ELF-1 (cell line): ENCODE measurements at places on chromosomes 3 and 15.

GRCh38 chr3:66342717-66343356 lies 122.0 kb downstream of the SLC25A26 start:
- no peak for DNase-seq

- no peak for DNase-seq
Measured at GRCh38 chr3:136171097-136171542, 25.0 kb downstream of the MSL2 start.

DNA sequence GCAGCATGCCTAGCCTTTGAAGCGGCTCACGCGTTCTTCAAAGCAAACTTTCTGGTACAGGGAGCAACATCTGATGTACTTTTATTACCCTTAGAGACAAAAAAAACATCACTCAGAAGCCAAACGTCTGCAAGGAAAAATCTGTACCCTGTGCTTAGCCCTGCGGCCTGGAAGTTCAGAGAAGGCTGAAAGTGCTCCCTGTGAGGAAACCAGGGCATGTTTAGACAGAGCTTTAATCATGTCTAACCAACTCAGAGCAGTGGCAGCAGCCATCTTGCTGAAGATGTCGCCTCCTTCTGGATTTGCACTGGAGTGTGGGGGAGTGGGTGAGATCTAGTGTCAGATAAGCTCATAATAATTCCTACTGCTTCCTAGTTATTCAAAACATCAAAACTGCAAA lies 170.4 kb downstream of the P3H2 start:
- DNase-seq, result no peak

GRCh38 chr3:141380987-141381386 lies 12.7 kb downstream of the ZBTB38 start:
- DNase-seq, result no peak

- DNase-seq, result no peak
Measured at GRCh38 chr3:43752905-43753304, 62.2 kb downstream of the ABHD5 start.

GRCh38 chr3:193771653-193772421 lies 178.8 kb downstream of the OPA1 start:
- DNase-seq, result peak; percentile 32

DNA sequence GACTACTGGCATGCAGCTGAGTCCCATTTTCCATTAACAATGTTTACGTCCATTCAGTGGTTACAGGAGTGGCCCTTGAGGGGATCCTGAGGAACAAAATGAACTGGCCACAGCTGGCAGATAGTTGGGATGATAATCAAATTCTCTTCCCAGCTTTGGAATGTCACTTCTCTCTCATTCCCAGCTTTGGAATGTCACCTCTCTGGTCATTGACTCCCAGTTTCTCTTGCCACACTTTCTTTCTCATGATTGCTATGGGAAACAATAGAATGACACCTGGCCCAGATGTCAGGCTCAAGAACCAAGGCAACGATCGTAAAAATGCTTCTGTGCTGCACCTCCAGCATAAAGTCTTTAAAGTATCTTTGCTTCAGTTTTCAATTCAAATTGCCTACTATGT lies 34.0 kb downstream of the ATP13A4 start:
- DNase-seq, result peak; percentile 51

DNA sequence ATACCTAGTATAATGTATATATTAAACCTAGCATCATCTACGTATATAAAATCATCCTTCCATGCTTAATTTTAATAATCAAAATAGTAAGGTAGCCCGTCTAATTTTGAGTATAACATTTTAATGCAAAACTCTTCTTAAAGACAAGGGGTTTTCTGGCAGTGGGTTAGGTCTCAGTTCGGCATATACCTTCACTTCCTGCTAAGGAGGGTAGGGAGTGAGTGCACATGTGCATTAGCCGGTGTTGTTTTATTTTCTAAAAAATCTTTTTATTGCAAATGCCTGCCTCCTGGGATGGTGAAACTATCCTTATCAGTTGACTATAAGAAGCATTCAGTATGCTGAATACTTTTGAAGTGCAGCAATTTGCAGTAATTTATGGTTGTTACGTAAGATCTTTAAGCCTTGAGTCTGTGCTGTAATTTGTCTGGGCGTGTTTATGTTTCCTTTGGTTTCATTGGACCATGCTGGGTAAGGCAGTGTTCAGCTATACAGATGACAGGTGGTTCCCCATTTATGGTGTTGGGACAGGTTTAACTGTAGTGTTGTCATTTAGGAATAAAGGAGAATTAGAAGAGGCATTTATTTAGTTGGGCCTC lies 11.7 kb downstream of the ARHGEF26 start:
- DNase-seq, result no peak
